ENCODE measurements at places on chromosomes 12 and 14.

- no peak for DNase-seq
Observed at GRCh38 chr12:65827827-65828231, 3.5 kb downstream of the HMGA2 start.

DNA sequence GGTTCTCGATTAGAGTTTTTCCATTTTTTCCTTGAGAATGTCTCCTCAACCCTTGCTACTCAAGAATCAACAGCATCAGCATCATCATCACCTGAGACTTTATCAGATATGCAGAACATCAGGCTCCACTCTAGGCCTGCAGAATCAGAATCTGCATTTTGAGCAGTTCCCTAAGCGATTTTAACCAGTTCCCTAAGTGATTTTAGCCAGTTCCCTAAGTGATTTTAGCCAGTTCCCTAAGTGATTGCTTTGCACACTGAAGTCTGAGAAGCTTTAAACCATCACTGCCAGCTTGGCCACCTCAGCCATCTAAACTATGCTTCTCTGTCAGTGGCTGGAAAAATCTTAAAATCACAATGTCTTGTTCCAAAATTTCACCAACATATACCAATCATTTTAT, 29.4 kb upstream of the SLC38A1 start:
- DNase-seq: no peak

GRCh38 chr12:91574391-91574790, 391.8 kb upstream of the DCN start:
- DNase-seq: no peak

DNA sequence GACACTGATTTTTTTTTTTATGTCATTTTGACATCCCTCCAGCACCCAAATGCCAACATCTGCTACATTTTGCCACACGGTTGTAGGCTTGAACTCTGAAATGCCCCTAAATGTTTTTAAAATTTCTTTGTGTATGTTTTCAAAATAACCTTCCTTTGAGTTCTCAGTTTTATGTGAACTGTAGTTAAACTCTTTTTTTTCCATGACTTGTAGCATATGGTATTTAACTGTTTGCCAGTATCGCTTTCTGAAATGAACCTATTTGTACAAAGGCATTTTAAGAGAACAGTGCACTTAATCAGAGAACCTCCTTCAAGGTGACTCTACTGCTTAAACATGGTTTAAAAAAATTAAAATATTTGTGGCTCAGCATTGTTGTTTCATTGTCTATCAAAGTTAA, 61.5 kb downstream of the PDE3A start:
- DNase-seq: no peak

- no peak for DNase-seq
Observed at GRCh38 chr14:94621358-94622134, 9.4 kb downstream of the SERPINA3 start.

- DNase-seq: no peak
Observed at GRCh38 chr12:107983756-107984472, 145.2 kb upstream of the WSCD2 start.
